Activated CD4-positive, alpha-beta T cell treated with anti-CD3 and anti-CD28 coated beads for 24 hours (primary cell): ENCODE measurements at places on chromosomes 3 and 15.

GRCh38 chr3:63497641-63498040, 154.8 kb upstream of the SNTN start:
- DNase-seq: no peak

DNA sequence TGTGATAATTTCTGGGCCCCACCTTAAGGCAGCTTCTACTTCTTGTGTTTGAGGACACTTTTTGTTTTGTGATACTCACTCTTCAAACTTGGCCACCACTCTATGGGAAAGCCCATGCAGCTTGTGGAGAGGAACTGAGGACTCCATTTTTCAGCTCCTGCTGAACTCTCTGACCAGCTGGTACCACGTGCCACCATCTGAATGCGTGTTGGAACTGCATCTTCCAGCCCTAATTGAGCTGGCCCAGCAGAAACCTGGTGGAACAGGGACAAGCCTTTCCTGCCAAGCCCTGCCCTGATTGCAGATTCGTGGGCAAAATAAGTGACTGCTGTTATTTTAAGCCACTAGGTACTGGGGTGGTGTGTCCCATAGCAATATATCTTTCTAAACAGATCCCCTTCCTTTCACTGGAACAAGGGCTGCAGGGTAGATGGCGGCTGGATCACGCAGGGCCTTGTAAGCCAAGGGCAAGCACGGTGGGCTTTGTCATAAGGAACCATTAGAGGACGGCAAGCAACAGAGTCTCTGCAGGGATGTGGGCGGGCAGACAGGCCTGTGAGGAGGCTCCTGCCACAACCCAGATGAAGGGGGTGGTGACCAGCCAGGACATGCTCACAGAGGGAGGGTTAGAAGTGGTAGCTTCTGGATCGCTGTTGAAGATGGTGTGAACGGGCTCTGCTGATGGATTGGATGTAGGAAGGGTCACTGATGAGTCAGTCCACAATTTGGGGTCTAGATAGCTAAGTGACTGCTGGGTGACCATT, 9.5 kb downstream of the H1-8 start:
- DNase-seq: no peak

GRCh38 chr3:73136941-73137340, 75.5 kb downstream of the EBLN2 start:
- DNase-seq: no peak

GRCh38 chr15:59115047-59115446, 10.1 kb downstream of the CCNB2 start:
- DNase-seq: no peak

DNA sequence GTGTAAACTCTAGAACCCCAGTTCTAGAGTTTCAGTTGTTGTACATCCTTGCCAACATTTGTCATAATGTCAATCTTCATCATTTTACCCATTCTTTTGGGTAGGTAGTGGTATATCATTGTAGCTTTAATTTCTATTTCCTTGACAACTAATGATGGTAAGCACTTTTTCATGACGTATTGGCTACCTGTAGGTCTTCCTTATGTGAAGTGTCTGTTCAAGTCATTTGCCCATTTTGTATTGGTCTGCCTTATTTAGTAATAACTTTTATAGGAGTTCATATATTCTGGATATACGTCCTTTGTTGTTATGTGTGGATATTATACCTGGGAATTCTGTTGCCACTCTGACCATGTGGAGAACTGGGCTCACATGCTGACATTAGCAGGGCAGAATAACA, 73.8 kb upstream of the ACTC1 start:
- no peak for DNase-seq

DNA sequence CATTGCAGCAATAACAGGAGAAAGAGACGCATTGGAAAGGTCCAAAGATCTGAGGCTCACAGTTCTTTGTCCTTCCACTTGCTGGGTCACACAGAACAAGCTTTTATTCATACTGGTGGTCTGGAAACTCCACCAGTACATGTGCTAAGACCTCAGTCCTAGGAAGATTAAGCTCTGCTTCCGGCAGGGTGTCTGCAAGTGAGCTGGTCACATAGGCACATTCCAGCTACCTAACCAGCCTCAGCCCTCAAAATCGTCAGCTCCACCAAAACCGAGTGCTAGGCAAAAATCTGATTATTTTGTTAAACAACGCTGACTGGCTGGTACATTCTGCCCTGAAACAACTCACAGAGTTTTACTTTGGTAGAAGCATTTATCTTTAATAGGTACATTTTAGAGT, 2.2 kb downstream of the ZBED2 start:
- no peak for DNase-seq
